ENCODE measurements at places on chromosomes 7 and 10.

- DNase-seq: no peak
Observed at GRCh38 chr7:3272691-3273141, 28.3 kb upstream of the SDK1 start.

- DNase-seq: no peak
Observed at GRCh38 chr10:104396581-104396980, 42.9 kb downstream of the CFAP58 start.

- peak; percentile 85 for DNase-seq
Observed at GRCh38 chr10:70602665-70603448, at the start of gene PRF1. PRF1 (minus strand) TSS chr10:70602741; CDS start chr10:70600902, 1,839 bp downstream.

DNA sequence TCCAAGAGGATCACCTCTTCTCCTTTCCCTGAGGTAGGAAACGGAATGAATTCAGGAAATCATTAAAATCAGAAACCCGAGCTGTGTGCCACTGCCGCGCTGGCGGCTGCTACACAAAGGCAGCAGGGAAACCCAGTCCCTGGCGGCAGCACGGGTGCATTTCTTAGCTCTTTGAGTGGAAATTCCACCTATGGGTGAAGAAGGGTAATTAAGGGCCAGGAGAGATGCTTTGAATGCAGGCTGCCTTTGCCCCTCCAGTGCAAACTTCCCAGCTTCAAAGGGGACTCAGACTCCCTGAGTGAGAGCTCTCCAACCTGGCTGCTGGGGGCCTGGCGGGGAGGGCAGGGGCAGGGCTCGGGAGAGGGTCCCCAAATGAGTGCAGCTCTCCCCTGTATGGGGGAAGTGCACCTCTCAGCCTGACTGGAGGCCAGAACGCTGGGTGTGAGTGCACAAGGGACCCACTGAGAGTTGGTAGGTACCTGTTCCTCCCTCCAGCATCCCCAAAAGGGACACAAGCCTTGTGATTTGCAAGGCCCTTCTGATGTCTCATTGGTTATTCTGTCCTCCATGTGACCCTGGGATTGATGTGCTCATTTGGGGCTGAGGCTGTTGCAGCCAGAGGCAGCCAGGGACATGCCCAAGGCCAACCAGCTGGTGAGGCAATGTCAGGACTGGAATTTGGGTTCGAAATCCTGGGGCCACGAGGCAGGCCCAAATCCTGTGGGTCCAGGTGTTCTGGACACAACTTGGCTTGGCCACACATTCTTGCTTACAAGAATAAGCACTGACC lies 16.3 kb upstream of the ZMIZ1 start:
- DNase-seq: peak; percentile 31

GRCh38 chr7:83546586-83546985 lies 102.4 kb downstream of the SEMA3E start:
- DNase-seq: no peak

Measured in CD4-positive, alpha-beta T cell treated with Interleukin-10 for 1 hour (primary cell).